ENCODE measurements at places on chromosomes 2 and 18.

DNA sequence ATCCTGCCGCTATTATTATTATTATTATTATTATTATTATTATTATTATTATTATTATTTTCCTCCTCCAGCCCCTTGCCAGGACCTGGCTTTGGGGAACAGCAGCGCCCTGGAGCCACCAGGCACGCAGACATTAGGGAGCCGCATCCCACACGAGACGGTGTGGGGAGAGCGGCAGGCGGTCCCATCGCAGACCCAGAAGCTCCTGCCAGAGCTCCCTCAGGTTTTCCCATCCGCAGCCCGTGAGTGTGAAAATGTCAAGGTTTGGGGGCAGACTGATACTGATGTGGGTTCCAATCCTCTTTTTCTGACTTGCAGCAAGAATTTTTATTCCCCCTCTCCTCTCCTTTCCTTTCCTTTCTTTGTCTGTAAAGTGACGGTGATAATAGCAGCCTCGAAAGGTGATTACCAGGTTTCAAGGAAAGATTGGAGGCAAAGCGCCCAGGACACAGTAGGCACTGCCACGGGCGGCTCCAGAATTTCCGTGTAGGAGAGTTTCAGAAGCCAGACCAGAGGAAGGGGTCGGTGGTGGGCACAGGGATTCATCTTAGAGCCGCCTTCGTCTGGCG, 816 bp downstream of the SCTR start:
- no peak for DNase-seq

- no peak for DNase-seq
These were observed 214.4 kb downstream of the ZNF385B start for GRCh38 chr2:179646862-179647587.

DNA sequence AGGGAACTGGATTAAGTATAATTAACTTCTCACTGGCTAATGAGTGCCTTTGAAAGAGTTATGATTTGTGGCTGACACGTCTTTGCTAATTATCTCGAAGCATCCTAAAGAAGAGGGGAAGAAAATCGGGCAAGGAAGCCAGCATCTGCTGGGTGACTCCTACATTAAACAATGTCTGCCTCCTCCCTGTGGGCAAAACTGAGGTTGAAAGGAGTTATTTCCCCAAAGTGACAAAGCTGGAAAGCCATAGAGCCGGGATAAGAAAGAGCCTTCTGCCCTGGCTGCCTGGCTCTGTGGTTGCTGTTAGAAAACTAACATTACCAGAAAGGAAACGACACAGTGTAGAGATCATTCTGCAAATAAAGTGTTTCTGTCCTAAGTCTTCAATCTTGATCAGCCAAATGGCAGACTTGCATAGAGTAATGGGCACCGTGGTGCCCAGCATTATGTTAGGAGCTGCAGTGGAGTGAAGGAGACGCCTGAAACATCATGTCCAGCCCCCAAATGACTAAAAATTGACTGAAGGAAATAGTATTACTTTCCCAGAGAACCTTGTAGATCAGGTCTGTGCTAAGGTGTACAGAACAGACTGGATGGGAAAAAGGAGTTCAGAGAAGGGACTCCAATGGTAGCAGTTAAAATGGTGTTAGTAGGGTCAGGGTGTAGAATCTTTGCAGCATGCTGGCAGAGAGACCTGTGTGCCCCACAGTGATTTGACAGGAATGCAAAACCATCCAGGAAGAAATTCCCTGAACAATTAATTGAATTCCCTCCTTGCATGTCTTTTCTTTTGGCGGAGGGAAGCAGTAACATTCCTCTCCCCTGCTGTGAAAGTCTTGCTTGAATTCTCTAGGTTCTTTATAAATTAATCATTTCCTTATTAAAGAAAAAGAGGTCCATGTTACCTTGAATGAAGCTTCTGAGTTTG, 44.4 kb downstream of the ALPK2 start:
- no peak for DNase-seq

- DNase-seq, result no peak
These were observed 52.0 kb downstream of the CXCR4 start for GRCh38 chr2:136065907-136066306.

DNA sequence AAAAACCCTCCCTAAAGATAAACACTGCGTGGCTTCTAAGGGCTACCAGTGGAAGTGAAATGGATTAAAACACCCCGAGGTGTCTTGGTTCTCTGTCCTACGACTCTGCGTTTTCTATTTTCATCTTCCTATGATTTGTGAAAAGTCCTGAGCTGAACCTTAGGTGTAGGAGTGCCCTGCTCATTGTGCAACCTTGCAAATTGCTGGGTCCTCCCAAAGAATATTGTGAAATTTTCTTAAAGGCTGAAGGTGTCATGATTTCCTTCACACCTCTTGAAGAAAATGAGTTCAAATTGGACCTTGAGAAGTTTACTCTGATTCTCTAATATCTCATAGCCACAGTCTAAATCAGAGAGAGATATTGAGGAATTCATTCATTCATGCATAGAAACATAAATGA, 1.8 kb upstream of the SLC19A3 start:
- no peak for DNase-seq

- no peak for DNase-seq
These were observed 181.7 kb upstream of the VRK2 start for GRCh38 chr2:57864926-57865325.

DNA sequence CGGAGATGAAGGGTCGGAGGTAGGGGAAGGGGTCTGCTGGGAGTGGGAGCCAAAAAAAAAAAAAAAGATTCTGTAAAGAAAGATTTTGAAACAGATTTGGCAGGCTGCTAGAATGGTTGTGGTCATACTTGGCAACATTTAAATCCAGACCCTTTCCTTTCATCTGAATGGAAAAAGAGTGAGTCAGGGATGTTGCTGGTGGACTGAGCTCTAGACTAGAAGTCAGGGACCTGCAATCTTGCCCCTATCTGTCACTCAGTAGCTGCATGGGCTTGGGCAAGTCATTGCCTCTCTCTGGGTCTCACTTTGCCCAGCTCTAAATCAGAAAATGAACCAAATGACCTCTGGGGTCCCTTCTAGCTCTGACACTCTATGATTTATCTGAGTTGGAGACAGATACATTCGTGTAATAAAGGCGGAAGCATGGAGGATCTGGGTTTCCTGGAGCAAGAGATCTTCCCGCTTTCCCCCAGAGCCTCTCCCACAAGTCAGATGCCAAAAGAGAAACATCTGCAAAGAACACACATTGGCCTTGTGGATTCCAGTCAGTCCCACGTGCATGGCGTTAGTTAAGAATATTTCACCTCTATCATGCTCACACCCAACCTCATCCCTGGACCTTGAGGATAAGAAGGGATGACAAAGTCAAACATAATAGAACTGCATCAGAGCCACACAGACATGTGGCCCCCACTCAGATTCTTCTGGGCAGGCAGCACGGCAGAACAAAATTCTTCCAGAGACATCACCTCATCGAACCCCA, 58.5 kb downstream of the ADD2 start:
- DNase-seq, result no peak

GRCh38 chr2:206856513-206856912, 82.8 kb upstream of the CPO start:
- no peak for DNase-seq

- no peak for DNase-seq
These were observed 560.3 kb downstream of the ARHGAP15 start for GRCh38 chr2:143689541-143689940.

DNA sequence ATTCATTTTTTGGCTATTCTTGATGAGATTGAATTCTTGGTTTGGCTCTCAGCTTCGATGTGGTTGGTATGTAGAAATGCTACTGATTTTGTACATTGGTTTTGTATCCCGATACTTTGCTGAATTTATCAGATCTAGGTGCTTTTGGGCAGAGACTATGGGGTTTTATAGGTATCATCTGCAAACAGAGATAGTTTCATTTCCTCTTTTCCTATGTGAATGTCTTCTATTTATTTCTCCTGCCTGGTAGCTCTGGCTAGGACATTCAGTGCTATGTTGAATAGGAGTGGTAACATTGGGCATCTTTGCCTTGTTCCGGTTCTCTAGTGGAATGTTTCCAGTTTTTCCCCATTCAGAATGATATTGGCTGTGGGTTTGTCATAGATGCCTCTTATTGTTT, 5.5 kb upstream of the TACR1 start:
- DNase-seq, result no peak

DNA sequence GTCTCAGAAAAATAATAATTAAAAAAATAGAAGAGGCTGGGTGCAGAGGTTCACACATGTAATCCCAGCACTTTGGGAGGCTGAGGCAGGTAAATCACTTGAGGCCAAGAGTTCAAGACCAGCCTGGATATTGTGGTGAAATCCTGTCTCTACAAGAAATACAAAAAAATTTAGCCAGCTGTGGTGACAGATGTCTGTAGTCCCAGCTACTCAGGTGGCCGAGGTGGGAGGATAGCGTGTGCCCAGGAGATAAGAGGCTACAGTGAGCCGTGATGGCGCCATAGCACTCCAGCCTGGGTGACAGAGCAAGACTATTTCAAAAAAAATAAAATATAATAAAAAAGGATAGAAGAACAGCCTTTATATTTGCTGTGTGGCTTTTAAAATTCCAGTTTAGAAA, 35.9 kb downstream of the SMC6 start:
- no peak for DNase-seq

DNA sequence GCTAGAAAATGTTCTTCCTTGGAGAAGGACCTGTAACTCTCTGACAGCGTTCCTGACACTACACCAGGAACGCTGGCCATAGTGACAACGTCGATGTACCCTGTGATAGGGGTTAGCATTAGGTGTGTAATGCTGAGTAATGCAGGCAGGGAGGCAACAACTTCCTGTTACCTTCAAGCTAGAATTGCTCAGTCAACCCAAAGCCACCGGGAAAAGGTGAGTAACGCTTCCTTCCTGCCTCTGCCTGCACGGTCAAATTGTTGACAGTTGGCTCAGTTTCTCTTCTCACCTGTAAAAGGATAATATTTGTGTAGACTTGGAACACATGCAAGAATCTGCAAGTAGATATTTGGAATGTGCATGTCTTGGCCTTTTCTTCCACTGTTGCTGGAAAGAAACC, 12.7 kb downstream of the FAM110C start:
- DNase-seq, result peak; percentile 30

DNA sequence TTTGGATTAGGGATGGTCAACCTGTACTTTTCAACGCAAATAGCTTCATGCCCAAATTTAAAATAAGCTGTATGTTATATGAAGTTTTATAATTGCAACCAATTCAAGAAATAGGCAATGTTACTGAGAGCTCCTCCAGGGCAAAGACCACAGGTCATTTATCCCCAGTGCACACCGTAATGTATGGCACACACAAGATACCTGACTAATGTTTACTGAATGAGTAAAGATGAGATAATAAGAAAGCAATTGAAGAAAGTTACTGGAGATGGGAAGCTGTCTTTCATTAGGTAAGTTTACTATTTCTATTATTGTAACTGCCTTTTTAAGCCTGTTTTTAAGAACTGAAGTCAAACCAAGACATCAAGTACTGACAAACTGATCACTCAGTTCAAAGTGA, 184.5 kb upstream of the VRK2 start:
- DNase-seq, result no peak
